Lower lobe of right lung (tissue), 2 donors: ENCODE measurements at places on chromosomes 16 and 17. TPM values are rescaled to one million over a fixed set of nuclear protein-coding genes. Genes with fewer than 3 reads are reported as not detected.

The CDH1 gene
- total RNA-seq, result 127 TPM

The CMTM2 gene
- total RNA-seq, result 4.0 TPM

The AOC3 gene
- total RNA-seq, result 160 TPM

- no peaks in the 10 kb centered on the region for H3K27me3 ChIP-seq
- H3K27ac ChIP-seq, result no peak overlapping the region
- peaks cover 6% of the 10 kb centered on the region for H3K4me1 ChIP-seq
- no peak overlapping the region for H3K4me3 ChIP-seq
- no peaks in the 10 kb centered on the region for H3K36me3 ChIP-seq
Measured at GRCh38 chr17:9363440-9364350, 211.9 kb downstream of the STX8 start.

DNA sequence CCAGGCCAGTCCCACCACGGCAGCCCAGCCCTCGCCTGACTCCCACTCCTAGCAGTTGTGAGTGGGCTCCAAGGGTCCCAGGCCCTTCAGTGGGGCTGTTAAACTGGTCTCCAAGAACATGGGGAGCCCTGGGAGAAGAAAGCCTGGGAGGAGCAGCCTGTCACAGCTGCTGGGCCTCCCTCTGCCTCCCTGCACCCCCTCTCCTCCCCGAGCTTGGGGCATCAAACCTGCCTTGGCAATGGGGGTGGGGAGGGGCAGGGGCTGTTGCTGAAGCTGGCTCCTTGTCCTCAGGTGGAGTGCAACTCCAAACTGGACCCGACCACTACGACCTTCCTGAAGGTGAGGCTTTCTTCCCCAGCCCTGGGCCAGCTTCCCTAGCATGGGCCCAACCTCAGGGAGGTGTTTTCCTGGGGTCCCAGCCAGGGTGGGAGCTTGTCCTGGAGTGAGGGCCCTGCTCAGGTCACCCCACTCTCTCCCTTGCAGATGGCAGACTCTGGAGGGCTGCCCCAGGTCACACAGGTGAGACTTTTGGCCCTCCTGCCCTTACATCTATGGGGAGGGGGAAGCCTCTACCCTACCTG is 6.6 kb upstream of the SETD6 start:
- no peak overlapping the region for H3K27ac ChIP-seq
- peak; percentile 20 for DNase-seq
- H3K36me3 ChIP-seq, result no peaks in the 10 kb centered on the region
- no peaks in the 10 kb centered on the region for H3K27me3 ChIP-seq

- no peak overlapping the region for H3K4me3 ChIP-seq
- peaks cover 88% of the 10 kb centered on the region for H3K4me1 ChIP-seq
- no peaks in the 10 kb centered on the region for H3K27me3 ChIP-seq
- no peak for DNase-seq
- H3K36me3 ChIP-seq, result peaks cover 40% of the 10 kb centered on the region
Measured at GRCh38 chr16:48555597-48556242, 54.3 kb downstream of the N4BP1 start.

DNA sequence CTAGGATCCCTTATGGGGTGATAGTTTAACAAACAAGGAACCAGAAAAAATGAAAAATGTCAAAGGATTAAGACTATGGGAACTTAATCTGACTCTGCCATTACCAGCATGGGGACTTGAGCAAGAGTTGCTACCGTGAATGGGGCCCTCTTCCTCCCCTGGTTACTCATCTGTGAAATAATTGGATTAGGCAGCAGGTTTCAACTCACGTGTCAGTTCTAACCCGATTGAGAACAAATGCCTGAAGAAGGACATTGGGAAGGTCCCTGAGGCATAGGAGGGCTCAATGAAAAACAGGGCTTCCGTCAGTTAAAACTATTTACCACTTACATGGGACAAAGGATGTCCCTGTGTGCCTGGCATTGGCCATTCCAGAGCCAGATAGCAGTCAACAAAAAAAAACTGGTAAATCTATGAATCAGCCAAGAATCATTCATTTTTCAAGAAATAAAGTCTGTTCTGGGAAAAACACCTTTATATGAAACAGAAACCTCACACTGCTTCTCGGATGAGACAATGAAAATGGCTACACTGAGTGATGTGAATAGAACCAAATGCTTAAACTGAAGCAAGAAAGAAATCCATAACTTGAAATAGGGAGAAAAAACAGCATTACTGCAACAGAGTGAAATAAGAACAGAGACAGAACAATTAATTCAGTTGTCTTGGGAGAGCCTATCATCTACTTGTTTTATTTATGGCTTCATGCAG is 104.3 kb downstream of the ADAMTS18 start:
- no peaks in the 10 kb centered on the region for H3K27me3 ChIP-seq
- DNase-seq, result no peak
- no peak overlapping the region for H3K4me3 ChIP-seq
- H3K27ac ChIP-seq, result no peak overlapping the region
- no peaks in the 10 kb centered on the region for H3K36me3 ChIP-seq

- H3K36me3 ChIP-seq, result peaks cover 5% of the 10 kb centered on the region
- H3K4me3 ChIP-seq, result no peak overlapping the region
- no peaks in the 10 kb centered on the region for H3K27me3 ChIP-seq
- no peak overlapping the region for H3K27ac ChIP-seq
- no peak for DNase-seq
Measured at GRCh38 chr17:41844971-41845370, 7.3 kb downstream of the KLHL10 start.

DNA sequence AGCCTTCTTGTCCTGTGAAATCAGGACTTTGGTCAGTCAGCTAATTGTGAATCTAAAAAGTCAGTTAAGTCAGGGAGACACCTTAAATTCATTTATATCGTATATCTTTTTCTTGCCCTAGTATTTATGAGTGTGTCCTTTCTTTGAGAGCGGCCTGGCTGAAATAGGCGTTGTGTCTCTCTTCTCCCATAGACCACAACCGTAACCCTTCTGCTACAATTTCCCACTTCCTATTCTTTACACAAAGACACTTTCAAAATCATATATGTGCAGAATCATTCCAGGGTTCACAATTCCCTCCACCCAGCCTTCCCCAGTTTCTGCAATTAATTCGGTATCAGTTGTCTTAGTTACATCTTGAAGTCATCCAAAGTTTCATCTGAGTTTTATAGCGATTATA is 14.0 kb upstream of the COTL1 start:
- H3K27ac ChIP-seq, result no peak overlapping the region
- H3K4me1 ChIP-seq, result peaks cover 14% of the 10 kb centered on the region
- no peaks in the 10 kb centered on the region for H3K27me3 ChIP-seq
- no peak overlapping the region for H3K4me3 ChIP-seq
- no peaks in the 10 kb centered on the region for H3K36me3 ChIP-seq
- DNase-seq, result no peak

DNA sequence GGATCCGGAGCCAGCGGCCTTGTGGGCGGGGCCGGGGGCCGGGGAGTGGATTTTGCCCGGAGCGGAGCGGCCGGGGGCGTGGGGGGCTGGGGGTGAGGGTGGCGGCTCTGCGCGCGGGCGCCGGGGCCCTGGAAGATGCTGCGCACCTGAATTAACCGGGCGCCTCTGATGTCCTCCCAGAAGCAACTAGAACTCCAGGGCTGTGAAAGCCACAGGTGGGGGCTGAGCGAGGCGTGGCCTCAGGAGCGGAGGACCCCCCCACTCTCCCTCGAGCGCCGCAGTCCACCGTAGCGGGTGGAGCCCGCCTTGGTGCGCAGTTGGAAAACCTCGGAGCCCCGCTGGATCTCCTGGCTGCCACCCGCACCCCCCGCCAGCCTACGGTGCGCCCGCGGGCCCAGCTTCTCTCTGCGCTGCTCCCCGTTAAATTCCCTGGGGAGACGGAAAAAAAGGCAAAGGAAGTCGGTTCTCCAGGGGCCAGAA is 549 bp downstream of the SLC26A11 start:
- H3K4me3 ChIP-seq, result peak overlapping the region; percentile 96
- peaks cover 28% of the 10 kb centered on the region for H3K4me1 ChIP-seq
- no peaks in the 10 kb centered on the region for H3K27me3 ChIP-seq
- peaks cover 15% of the 10 kb centered on the region for H3K36me3 ChIP-seq
- H3K27ac ChIP-seq, result peak overlapping the region; percentile 90

- H3K27me3 ChIP-seq, result no peaks in the 10 kb centered on the region
- no peaks in the 10 kb centered on the region for H3K36me3 ChIP-seq
- no peak overlapping the region for H3K27ac ChIP-seq
- DNase-seq, result no peak
- H3K4me1 ChIP-seq, result no peaks in the 10 kb centered on the region
Measured at GRCh38 chr17:18950944-18951905, 740 bp upstream of the SLC5A10 start.

- no peak for DNase-seq
- no peak overlapping the region for H3K27ac ChIP-seq
- no peaks in the 10 kb centered on the region for H3K36me3 ChIP-seq
- H3K4me3 ChIP-seq, result no peak overlapping the region
- H3K4me1 ChIP-seq, result no peaks in the 10 kb centered on the region
Measured at GRCh38 chr17:2909175-2909845, 113.1 kb downstream of the RAP1GAP2 start.
